ENCODE measurements at places on chromosomes 12 and 14.

GRCh38 chr14:75267141-75267721 is 11.4 kb upstream of the FOS start:
- DNase-seq, result no peak

GRCh38 chr14:94655169-94655710 is 43.0 kb downstream of the SERPINA3 start:
- no peak for DNase-seq

- DNase-seq, result no peak
These were observed 230.5 kb downstream of the AKAP6 start for GRCh38 chr14:32559590-32559989.

DNA sequence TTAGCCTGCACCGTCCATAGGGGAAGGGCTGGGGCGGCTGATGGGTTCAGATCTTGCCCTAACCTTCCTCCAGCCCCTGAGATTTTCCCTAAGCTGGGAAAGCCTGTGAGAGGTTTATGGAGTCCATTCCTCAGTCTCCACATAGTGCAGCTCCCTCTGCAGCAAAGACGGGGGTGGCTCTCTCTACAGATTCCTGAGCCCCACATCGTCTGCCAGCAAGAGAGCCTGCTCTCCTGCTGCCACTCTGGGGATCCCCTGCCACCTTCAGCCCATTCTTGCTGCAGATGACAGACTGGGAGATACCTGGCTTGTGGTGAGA is 3.1 kb downstream of the SMIM41 start:
- no peak for DNase-seq

DNA sequence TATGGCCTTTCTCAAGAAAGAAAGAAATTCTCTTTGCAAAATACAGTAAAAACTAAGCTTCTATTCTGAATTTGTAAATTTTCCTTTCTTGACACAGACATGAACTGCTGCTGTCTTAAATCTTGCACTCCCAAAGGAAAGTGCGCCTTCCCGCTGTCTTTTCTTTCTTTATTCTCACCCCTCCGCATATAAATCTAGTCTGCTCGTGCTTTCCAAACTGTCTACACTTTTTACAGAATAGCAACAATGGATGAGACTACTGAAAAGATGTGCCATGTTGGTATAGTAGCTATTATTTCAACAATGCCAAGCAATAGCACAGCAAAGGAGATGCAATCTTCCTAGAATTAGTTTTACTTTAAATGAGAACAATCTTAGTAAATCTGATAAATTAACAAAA is 328.8 kb upstream of the PDE3A start:
- DNase-seq, result no peak

- no peak for DNase-seq
These were observed 34.0 kb upstream of the AP4S1 start for GRCh38 chr14:30991408-30991807.

GRCh38 chr12:69908203-69908602 is 83.2 kb downstream of the MYRFL start:
- no peak for DNase-seq

GRCh38 chr12:97082029-97082428 is 175.0 kb downstream of the NEDD1 start:
- no peak for DNase-seq

GRCh38 chr14:90846511-90846910 is 30.3 kb upstream of the TTC7B start:
- DNase-seq, result no peak

GRCh38 chr12:78885466-78885865 is 20.9 kb downstream of the SYT1 start:
- no peak for DNase-seq

- no peak for DNase-seq
These were observed at the start of gene TMEM179 for GRCh38 chr14:104604458-104605449. TSS of gene TMEM179 (minus strand) at chr14:104604772. CDS start at chr14:104604741, 31 bp downstream.

- DNase-seq, result peak; percentile 47
These were observed 49.4 kb downstream of the VWF start for GRCh38 chr12:6074979-6075585.

GRCh38 chr12:118986050-118986449 is 4.7 kb downstream of the SRRM4 start:
- no peak for DNase-seq

GRCh38 chr12:70398862-70399261 is 32.8 kb downstream of the KCNMB4 start:
- no peak for DNase-seq

GRCh38 chr12:51401020-51401419 is 9.8 kb upstream of the GALNT6 start:
- no peak for DNase-seq

DNA sequence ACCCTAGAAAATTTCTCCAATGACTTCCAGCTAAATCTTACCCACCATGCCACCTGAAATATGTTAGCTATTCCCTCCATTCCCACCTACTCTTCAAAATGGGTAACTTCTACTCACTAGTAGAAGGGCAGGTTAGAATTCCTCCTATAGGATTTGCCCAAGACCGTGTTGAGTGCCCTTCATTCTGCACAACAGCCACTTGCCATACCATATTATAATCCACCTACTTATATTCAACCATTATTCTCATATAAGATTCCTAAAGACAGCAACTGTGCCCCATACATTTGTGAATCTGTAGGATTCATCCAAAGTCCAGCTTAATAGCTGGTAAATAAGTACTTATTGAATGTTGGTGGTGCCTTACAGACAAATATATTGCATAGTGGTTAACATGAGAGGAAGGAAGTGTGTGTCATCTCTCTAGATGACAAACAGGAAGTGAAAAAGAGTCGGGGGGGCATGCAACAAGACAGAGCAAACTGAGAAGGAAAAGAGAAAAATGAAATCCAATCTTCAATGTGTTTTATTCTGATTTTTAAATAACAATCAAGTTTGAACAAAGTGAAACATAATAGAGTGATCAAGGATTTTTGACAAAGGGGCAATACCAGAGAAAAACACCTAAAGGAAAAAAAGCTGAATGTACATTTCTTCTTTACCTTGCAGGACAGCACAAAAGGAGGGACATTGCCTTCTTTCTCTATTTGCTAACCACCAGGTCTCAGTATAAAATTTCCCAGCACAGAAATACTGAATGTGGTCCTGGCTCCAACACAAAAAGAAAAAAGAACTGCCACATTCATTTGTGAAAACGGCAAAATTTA is 389.3 kb upstream of the USP15 start:
- no peak for DNase-seq

DNA sequence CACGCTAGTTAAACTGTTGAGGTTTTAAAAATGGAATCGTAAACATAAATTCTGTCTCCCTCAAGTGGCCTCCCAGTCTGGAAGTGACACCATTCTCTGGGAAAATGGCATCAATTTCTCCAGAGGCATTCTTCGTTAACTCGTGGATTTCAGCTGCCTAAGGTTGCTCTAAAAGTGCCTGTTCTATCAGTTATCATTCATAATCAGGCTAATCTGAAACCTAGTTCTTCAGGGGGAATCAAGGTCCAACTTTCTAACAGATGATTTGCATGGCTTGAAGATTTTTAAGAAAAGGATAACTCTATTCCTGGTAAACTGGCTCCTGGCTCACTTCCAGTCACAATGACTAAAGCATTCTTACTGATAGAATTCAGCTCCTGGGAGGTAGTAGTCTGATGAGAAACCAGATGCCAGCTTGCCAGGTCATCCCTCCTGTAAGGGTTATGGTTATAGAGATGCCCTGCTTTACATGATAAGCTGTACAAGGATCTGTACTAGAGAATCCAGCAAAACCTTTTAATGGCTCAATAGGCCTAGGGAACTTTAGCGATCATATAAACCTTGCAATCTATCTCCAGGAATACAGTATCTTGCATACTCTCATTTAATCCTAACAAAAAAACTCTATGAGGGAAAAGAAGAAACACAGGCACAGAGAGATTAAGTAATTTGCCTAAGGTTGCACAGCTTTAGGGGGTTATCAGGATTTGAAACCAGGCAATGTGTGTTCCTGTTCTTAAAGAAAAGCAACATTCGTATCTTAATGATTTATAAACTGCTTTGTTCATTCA is 1.5 kb downstream of the L3HYPDH start:
- no peak for DNase-seq

DNA sequence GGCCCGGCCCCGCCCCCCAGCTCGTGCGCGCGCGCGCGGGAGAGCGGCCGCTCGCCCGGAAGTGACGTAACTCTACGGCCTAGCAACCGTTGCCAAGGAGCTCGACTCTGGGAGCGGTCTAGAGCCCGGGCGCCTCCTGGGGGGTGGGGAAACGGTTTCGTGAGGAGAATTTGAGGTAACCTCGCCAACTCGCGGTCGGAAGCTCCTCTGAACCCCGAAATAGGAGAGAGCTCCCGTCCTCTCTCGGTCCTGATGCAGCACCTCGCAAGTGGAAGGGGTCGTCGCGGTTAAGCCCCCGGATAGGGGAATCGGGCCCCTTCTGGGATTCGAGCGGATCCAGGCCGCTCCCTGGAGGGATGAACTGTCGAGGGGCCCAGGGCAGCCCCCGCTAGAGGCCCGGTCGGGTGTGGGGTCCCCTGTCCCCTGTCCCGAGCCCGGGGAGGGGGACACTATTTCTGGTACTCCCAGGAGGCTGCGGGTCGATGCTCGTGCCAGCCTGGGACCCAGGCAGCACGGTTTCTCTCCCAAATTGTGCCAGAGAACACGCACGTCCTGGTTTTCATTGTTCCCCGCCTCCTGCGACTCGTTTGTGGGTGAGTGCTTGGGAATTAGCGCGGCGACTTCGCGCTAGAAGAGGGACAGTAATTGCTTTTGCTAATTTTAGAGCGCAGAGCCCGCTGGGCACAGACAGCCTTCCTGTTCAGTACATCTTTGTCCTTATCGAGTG is at the start of gene IFT81:
TSS of gene IFT81 (plus strand) at position 89 of the 727 bp plus-strand sequence. CDS start 3,024 bp downstream, outside the sequence.
- DNase-seq, result peak; percentile 94

- no peak for DNase-seq
These were observed 180.1 kb downstream of the C12orf50 start for GRCh38 chr12:87849074-87849473.

DNA sequence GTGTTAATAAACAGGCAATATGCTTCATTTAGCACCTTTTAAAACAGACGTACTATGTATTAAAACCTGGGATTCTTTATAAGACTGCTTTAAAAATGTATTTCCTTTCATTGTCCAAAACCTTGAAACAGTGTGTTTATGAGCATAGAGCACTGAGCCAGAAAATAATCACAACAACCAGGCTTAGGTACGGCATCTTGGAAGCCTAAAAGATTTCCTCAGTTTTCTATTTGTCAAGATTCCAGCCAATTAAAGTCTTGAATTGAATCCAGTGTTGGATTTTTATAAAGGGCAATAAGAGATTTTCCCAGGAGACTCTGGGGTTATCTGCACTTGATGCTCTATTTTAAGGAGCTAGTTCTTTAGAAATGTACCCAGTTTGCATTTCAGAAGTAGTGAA is 80.3 kb downstream of the GRIP1 start:
- no peak for DNase-seq

DNA sequence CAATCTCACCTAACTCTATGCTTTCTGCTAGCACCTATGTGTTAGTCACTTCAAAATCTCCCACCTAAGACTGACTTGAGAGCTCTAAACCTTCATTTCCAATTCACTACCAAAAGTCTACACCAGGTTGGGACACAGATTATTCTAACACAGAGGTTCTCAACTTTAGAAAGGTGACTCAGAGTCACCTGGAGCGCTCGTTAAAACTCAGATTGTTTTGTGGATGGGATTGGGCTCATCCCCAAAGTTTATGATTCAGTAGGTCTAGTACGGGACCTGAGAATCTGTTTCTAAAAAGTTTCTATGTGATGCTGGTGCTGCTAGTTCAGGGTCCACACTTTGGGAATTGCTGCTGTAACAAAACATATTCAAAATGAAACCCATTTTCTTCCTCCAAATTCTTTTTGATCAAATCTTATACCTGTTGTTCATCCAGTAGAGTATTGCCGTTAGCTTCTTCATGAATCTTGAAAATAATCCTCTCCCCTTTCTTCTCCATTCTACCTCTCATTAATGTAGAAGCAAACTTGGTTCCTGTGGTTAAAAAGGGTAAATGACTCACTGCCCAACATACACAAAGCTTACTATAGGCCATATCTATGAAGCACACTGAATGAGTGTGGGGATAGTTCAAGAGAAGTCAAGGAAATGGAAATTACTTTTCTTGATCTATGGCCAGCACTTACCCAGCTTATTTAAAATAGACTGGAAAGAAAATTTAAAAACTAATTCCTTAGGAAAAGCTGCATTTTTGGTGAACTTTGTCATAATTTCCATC is 206.7 kb downstream of the KIF21A start:
- DNase-seq, result no peak

Data from CD4-positive, alpha-beta T cell treated with Interferon gamma for 1 hour (primary cell).